ENCODE measurements at places on chromosomes 1 and 21. TPM values are rescaled to one million over a fixed set of nuclear protein-coding genes. Genes with fewer than 3 reads are reported as not detected.
A peak's percentile ranks its signal among the peaks of the same experiment; 100 is the strongest.

- H3K36me3 ChIP-seq, result no peaks in the 10 kb centered on the region
- DNase-seq, result no peak
- no peak overlapping the region for H3K27ac ChIP-seq
Observed at GRCh38 chr1:9312168-9312720, 19.6 kb downstream of the SPSB1 start.

- DNase-seq, result peak; percentile 68
- H3K4me1 ChIP-seq, result peaks cover 16% of the 10 kb centered on the region
- H3K27ac ChIP-seq, result no peak overlapping the region
Observed at GRCh38 chr1:34681480-34682451, 73.1 kb upstream of the GJB5 start.

GRCh38 chr1:232591344-232591743 lies 38.6 kb downstream of the SIPA1L2 start:
- no peak overlapping the region for H3K4me3 ChIP-seq
- no peaks in the 10 kb centered on the region for H3K27me3 ChIP-seq
- H3K4me1 ChIP-seq, result peaks cover 44% of the 10 kb centered on the region
- DNase-seq, result no peak

- no peak for DNase-seq
- H3K4me1 ChIP-seq, result no peaks in the 10 kb centered on the region
- H3K27me3 ChIP-seq, result peaks cover 4% of the 10 kb centered on the region
- no peak overlapping the region for H3K27ac ChIP-seq
- no peak overlapping the region for H3K4me3 ChIP-seq
Observed at GRCh38 chr1:181661569-181661968, 178.3 kb downstream of the CACNA1E start.

- no peak for DNase-seq
Observed at GRCh38 chr1:210989905-210990304, 144.0 kb downstream of the KCNH1 start.

DNA sequence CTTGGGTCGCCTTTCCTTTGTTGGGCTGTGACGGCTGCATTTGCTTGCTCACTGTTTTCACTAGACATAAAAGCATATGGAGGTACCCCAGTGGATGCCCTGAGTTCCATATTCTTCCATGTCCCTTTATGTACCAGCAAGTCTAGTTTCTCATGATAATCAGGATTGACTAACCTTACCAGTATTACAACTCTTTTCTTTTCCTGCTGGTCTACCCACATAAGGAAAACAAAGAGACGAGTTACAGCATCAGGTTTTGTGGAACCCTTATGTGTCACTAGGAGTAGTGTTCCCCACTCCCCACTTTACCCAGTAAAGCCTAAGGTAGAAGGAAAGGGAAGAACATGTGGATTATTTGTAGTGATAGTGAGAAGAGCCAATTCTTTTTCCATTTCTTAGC lies 16.4 kb upstream of the CENPF start:
- H3K27me3 ChIP-seq, result no peaks in the 10 kb centered on the region
- no peak overlapping the region for H3K4me3 ChIP-seq

DNA sequence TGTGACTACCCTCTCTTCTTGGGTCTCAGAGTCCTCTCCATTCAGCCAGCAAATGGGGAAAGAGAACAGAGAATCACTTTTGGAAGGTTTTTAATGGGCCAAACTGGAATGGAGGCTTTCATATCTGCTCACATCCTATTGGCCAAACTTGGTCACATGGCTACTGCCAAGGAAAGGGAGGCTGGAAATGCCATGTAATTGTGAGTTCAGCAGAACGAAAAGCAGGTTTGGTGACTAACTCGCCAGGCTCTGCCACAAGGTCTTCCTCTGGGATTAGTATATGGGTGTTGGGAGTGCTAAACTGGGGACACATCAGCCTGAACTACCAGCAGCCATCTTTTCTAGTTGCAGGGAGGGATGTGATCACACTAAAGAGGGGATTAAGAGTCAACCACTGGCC lies 19.2 kb downstream of the RD3 start:
- no peak overlapping the region for H3K4me3 ChIP-seq
- H3K36me3 ChIP-seq, result no peaks in the 10 kb centered on the region
- no peak for DNase-seq
- H3K27me3 ChIP-seq, result peaks cover 4% of the 10 kb centered on the region
- H3K4me1 ChIP-seq, result no peaks in the 10 kb centered on the region

GRCh38 chr1:15245593-15246360 lies 1.2 kb upstream of the FHAD1 start:
- no peak for DNase-seq
- peaks cover 11% of the 10 kb centered on the region for H3K4me1 ChIP-seq
- H3K36me3 ChIP-seq, result no peaks in the 10 kb centered on the region
- peak overlapping the region; percentile 69 for H3K4me3 ChIP-seq
- H3K27me3 ChIP-seq, result peaks cover 34% of the 10 kb centered on the region

DNA sequence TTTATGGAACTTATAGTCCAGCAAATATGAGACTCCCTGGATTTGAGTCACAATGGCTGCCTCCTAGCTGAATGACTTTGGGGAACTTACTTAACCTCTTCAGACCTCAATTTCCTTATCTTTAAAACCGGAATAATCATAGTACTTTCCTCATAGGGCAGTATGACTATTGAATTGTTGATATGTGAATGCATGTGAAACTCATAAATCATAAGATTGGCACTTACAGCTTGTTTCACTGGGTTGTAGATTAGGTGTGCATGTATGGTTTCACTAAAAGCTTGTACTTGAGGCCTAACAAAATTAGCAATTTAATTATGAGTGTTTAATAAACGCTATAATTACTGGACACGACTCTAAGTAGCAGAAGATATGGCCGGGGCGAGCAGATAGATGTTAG lies 72.5 kb downstream of the ST6GALNAC5 start:
- H3K4me1 ChIP-seq, result peaks cover 10% of the 10 kb centered on the region
- H3K4me3 ChIP-seq, result no peak overlapping the region
- DNase-seq, result no peak
- H3K27ac ChIP-seq, result no peak overlapping the region
- no peaks in the 10 kb centered on the region for H3K36me3 ChIP-seq
- H3K27me3 ChIP-seq, result no peaks in the 10 kb centered on the region

DNA sequence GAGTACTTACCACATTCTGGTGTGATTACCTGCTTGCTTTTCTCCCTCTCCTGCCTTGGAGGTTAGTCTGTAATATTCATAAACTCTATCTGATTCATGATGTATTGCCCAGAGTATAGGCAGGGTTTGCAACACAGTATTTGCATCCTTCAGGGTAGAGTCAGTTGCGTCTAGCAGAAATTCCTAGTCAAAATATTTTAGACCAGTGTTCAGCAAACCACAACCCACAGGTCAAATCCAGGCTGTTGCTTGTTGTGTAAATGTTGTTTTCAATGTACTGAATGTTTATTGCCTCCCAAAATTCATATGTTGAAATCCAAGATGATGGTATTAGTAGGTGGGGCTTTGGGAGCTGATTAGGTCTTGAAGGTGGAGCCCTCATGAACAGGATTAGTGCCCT lies 82.9 kb downstream of the NGF start:
- H3K4me3 ChIP-seq, result no peak overlapping the region
- H3K27me3 ChIP-seq, result no peaks in the 10 kb centered on the region
- no peaks in the 10 kb centered on the region for H3K4me1 ChIP-seq
- no peak overlapping the region for H3K27ac ChIP-seq

DNA sequence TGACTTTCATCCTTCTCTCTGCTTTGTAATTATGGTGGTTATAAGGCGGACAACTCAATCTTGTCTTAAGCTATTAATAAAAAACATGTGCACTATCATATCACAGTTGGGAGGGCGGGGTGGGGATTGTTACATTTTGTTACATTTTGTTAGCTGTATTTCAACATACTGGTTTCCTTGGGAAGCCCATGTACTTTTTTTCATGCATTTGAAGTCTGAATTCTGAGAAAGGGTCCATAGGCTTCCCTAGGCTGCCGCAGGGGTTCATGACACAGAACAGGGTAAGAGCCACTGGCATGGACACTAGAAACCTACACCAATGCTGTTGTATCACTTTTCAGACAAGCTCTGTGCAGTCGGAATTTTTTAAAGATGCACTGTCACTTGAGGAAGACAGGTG lies 178.8 kb downstream of the ETS2 start:
- DNase-seq, result no peak
- H3K27ac ChIP-seq, result no peak overlapping the region
- peaks cover 22% of the 10 kb centered on the region for H3K4me1 ChIP-seq
- peaks cover 6% of the 10 kb centered on the region for H3K27me3 ChIP-seq
- no peak overlapping the region for H3K4me3 ChIP-seq

- H3K27me3 ChIP-seq, result no peaks in the 10 kb centered on the region
- DNase-seq, result no peak
Observed at GRCh38 chr1:248906753-248907661, 972 bp downstream of the PGBD2 start.

- no peaks in the 10 kb centered on the region for H3K36me3 ChIP-seq
- H3K27ac ChIP-seq, result no peak overlapping the region
- H3K4me1 ChIP-seq, result peaks cover 2% of the 10 kb centered on the region
- H3K27me3 ChIP-seq, result no peaks in the 10 kb centered on the region
- H3K4me3 ChIP-seq, result no peak overlapping the region
Observed at GRCh38 chr1:198333744-198334143, 176.9 kb downstream of the NEK7 start.

DNA sequence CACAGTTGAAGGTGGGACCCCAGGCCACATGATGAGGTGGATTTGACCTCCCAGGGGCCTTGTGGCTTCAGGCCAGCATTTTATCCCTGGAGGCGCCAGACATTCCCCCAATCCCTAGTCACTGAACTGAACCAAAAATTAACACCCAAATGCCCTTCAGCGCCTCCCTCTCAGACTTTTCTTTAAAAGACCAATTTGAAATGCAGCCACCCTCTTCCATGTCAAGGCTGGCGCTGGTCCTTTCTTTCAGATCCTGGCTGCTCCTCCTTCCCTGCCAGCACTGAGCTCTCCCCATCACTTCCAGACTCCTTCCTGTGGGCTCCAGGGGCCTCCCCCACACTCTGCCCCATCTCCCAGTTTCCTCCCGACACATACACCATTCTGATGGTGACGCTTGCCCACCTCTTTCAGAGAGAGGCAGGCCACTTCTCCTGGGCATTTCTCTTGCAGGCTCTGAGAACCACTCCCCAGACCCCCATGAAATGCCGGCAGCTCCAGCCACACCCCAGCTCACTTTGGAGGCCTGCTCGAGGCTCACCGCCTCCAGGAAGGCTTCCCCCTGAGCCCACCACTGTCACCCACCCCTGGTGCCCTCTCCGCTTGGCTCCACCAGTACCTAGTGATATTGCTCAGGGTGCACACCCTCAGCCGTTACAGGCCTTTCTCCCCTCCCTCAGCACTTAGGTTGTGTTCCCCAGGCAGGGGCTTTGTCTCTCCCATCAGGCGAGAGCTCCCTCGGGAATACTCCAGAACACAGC lies 27.0 kb downstream of the NAV1 start:
- no peak overlapping the region for H3K4me3 ChIP-seq
- peak overlapping the region; percentile 11 for H3K27ac ChIP-seq
- no peaks in the 10 kb centered on the region for H3K36me3 ChIP-seq
- no peak for DNase-seq

GRCh38 chr1:172054172-172054571 lies 212.9 kb downstream of the DNM3 start:
- no peak for DNase-seq
- no peaks in the 10 kb centered on the region for H3K27me3 ChIP-seq
- no peak overlapping the region for H3K27ac ChIP-seq

- H3K36me3 ChIP-seq, result no peaks in the 10 kb centered on the region
- peaks cover 51% of the 10 kb centered on the region for H3K27me3 ChIP-seq
- no peak overlapping the region for H3K4me3 ChIP-seq
- peaks cover 37% of the 10 kb centered on the region for H3K4me1 ChIP-seq
- DNase-seq, result no peak
Observed at GRCh38 chr21:34881839-34882371, 167.2 kb downstream of the RUNX1 start.

GRCh38 chr1:44047131-44047530 lies 15.9 kb upstream of the SLC6A9 start:
- H3K36me3 ChIP-seq, result no peaks in the 10 kb centered on the region
- no peak for DNase-seq
- H3K27me3 ChIP-seq, result peaks cover 25% of the 10 kb centered on the region

DNA sequence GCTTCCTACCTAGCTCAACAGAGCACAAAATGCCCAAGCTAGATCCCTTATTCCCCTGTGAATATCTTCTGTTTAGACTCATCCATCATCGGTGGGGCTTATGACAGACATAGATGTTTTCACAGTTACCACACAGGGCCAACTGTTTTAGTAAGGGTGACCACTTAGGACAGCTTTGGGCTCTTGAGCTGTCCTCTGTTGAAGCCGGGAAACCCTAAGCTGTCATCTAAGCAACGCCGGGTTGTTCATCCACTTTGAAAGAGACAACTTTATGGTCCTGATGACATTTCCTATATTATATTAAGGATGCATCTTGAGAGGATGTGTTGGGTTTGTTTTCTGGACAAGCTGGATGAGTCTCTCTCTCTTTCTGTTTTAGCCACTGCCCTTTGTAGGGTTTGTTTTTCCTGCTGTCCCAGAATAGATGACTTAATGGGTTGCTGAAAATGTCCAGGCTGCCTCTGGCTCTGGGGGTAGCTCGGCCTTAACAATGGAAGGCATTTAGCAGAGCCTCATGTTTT lies 110.5 kb upstream of the UBE2U start:
- DNase-seq, result no peak
- no peak overlapping the region for H3K27ac ChIP-seq
- peaks cover 21% of the 10 kb centered on the region for H3K4me1 ChIP-seq
- peaks cover 5% of the 10 kb centered on the region for H3K36me3 ChIP-seq
- H3K4me3 ChIP-seq, result no peak overlapping the region

DNA sequence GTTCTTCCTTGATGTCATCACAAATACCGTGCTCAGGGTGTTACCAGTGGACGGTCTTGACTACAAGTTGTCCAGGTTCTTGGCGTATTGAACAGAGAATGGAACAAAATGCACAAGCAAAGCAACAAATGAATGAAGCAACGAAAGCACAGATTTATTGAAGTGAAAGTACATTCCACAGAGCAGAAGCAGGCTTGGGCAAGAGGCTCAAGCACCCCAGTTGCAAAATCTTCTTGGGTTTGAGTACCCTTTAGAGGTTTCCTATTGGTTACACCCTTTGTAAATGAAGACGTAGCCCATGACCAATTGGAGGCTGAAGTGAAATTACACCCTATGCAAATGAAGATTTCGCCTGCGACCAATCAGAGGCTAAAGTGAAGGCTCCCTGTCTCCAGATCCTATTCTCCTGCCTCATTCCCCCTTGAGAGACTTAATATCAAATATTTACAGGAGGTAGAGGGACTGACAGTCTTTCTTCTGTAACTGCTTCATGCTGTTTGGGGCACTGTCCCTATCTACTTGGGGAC lies 38.3 kb downstream of the YY1AP1 start:
- no peaks in the 10 kb centered on the region for H3K36me3 ChIP-seq
- DNase-seq, result no peak
- H3K4me1 ChIP-seq, result peaks cover 4% of the 10 kb centered on the region
- no peak overlapping the region for H3K4me3 ChIP-seq
- H3K27me3 ChIP-seq, result no peaks in the 10 kb centered on the region
- H3K27ac ChIP-seq, result no peak overlapping the region

Gene SCCPDH
- total RNA-seq, result 41.3 TPM

Gene UTS2
- not detected for total RNA-seq

Gene MYBPH
- not detected for total RNA-seq

Gene SPRR2A
- not detected for total RNA-seq

Gene FCGR3A
- total RNA-seq, result not detected

Gene TEX38
- 0.38 TPM for total RNA-seq

Gene TBX15
- not detected for total RNA-seq

Gene TP73
- total RNA-seq, result 2.4 TPM

Gene KRTAP7-1
- total RNA-seq, result not detected

Measured in progenitor cell of endocrine pancreas (in vitro differentiated cells).